ENCODE measurements at places on chromosomes 16 and 17. TPM values are rescaled to one million over a fixed set of nuclear protein-coding genes. Genes with fewer than 3 reads are reported as not detected.

The KCNJ18 gene
- total RNA-seq = not detected

The CDH11 gene
- not detected for total RNA-seq

The DNAI2 gene
- not detected for total RNA-seq

GRCh38 chr16:66419527-66419926 lies 7.6 kb upstream of the BEAN1 start:
- H3K4me1 ChIP-seq = peaks cover 10% of the 10 kb centered on the region
- no peak for DNase-seq
- H3K4me3 ChIP-seq = no peak overlapping the region
- H3K27ac ChIP-seq = no peak overlapping the region
- H3K27me3 ChIP-seq = no peaks in the 10 kb centered on the region

DNA sequence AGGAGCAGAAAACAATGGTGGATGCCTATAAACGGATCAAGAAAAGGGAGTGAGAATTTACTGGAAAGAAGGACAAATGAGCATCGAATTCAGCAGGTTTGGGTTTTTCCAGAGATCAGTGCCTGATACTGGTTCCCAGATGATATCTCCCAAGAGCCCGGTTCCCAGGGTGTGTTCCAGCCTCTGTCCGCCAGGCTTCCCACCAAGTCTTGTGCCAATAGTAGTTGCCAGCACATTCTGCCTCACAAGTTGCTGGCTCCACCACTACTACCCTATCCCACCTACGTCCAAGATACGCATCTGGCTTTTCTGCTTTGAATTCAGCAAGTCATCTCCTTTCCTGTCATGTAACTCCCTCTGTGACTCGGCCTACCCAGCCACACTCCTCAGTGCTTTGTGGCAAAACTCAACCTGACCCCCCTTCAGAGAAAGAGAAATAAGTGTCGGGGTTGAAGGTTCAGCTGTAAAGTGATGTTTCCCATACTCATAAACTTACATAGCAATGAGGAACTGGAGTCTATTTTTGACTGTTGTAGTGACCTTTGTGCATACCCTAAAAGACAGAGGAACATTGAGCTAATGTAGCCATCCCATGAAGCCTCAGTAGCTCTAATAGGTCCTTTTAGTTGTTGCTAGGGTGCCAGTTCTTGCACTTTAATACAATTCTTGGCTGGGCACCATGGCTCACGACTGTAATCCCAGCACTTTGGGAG lies 277.0 kb downstream of the IRX3 start:
- no peaks in the 10 kb centered on the region for H3K4me1 ChIP-seq
- H3K27ac ChIP-seq = no peak overlapping the region
- H3K36me3 ChIP-seq = no peaks in the 10 kb centered on the region
- no peak overlapping the region for H3K4me3 ChIP-seq
- no peaks in the 10 kb centered on the region for H3K27me3 ChIP-seq

DNA sequence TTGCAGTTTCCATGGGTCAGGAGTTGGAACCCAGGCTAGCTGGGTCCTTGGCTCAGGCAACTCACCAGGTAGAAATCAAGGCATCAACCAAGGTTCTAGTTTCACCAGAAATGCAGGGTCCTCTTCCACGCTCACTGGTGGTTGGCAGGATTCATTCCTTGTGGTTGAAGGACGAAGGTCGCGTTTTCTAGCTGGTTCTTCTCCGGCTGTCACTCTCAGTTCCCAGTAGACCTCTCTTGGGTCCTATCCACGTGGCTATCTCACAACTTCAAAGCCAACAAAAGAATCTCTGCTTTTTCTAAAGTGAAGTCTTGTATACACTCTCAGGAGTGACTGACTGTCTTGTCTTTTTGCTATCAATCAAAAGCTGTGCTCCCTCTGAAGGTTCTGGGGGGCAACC lies 146.3 kb upstream of the NOL11 start:
- H3K4me1 ChIP-seq = peaks cover 50% of the 10 kb centered on the region
- H3K4me3 ChIP-seq = no peak overlapping the region
- DNase-seq = peak; percentile 14
- no peaks in the 10 kb centered on the region for H3K36me3 ChIP-seq

- H3K27ac ChIP-seq = no peak overlapping the region
- DNase-seq = no peak
- no peaks in the 10 kb centered on the region for H3K27me3 ChIP-seq
- no peaks in the 10 kb centered on the region for H3K4me1 ChIP-seq
These were observed 10.3 kb downstream of the CACNG1 start for GRCh38 chr17:67054608-67055007.

DNA sequence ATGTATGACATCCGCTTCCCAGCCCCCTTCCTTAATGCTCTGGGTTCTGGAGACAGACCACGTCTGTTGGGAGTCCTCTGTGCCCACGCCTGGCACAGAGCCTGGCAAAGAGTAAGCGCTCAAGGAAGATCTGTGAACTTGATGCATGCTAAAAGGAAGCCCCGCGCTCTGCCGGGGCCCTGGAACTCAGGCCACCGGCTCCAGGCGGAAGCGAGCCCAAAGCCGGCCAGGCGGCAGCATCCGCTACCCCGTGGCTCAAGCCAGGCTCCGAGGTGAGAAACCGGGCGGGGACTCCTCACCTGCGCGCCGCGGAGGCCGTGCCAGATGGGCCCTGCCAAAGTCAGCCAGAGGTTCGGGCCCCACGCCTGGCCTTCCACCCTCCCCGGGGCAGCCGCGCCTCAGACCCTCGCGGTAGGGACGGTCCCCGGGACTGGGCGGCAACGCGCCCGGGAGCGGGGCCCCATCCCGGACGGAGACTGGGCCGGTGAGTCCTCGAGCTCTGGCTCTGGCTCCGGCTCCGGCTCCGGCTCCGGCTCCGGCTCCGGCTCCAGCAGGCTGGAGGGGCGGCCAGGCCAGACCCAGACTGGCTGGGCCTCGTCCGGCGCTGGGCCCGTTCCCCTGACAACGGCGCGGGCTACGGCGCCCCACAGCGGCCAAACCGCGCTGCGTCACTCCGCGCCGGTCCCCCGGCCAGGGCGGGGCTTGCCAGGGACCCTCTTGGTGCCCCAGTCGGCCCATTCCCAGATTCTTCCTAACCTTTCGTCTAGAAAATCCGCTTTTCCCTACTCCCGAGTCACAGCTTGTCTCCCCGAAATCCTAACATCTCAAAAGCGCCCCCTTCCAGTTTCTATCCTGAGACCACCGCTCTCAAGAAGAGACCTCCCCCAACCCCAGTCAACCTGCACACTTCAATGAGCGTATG lies at the start of gene ZDHHC1:
Gene ZDHHC1, minus strand, starts transcription at position 606 of the 922 bp plus-strand sequence. CDS start 8,702 bp downstream, outside the sequence.
- H3K4me3 ChIP-seq = peak within 1 kb of the TSS; percentile 69
- peaks cover 11% of the 10 kb centered on the region for H3K27me3 ChIP-seq
- no peaks in the 10 kb centered on the region for H3K36me3 ChIP-seq

DNA sequence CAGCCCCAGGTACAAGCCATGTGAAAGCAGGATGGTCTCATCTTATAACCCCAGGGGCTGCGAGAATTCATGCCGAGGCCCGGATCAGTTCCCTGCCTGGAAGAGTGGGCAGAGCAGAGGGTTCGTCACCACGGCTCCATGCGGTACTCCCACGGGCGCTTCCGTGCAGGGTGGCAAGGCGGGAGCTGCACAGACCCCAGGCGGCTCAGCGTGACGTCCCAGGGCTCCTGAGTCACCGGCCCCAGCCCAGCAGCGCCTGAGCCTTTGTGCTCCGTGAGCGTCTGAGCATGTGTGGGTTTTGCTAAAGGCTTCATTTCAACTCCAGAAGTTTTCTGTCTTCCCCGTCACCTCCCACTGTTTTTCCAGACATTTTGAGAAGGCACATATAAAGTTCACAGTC lies 71.2 kb upstream of the CHMP6 start:
- H3K4me1 ChIP-seq = peaks cover 30% of the 10 kb centered on the region
- DNase-seq = no peak
- no peaks in the 10 kb centered on the region for H3K36me3 ChIP-seq
- no peak overlapping the region for H3K4me3 ChIP-seq
- no peaks in the 10 kb centered on the region for H3K27me3 ChIP-seq
- no peak overlapping the region for H3K27ac ChIP-seq

- H3K27me3 ChIP-seq = no peaks in the 10 kb centered on the region
- H3K27ac ChIP-seq = no peak overlapping the region
- DNase-seq = no peak
- H3K4me1 ChIP-seq = no peaks in the 10 kb centered on the region
- peaks cover 3% of the 10 kb centered on the region for H3K36me3 ChIP-seq
These were observed 17.5 kb downstream of the ANKRD40 start for GRCh38 chr17:50689956-50690886.

GRCh38 chr17:11601661-11602060 lies 3.4 kb downstream of the DNAH9 start:
- H3K4me1 ChIP-seq = no peaks in the 10 kb centered on the region
- H3K36me3 ChIP-seq = no peaks in the 10 kb centered on the region
- DNase-seq = no peak

- peak overlapping the region; percentile 45 for H3K27ac ChIP-seq
- DNase-seq = peak; percentile 76
- H3K27me3 ChIP-seq = no peaks in the 10 kb centered on the region
- H3K4me3 ChIP-seq = no peak overlapping the region
These were observed 75.7 kb downstream of the CYTH1 start for GRCh38 chr17:78706271-78706915.

DNA sequence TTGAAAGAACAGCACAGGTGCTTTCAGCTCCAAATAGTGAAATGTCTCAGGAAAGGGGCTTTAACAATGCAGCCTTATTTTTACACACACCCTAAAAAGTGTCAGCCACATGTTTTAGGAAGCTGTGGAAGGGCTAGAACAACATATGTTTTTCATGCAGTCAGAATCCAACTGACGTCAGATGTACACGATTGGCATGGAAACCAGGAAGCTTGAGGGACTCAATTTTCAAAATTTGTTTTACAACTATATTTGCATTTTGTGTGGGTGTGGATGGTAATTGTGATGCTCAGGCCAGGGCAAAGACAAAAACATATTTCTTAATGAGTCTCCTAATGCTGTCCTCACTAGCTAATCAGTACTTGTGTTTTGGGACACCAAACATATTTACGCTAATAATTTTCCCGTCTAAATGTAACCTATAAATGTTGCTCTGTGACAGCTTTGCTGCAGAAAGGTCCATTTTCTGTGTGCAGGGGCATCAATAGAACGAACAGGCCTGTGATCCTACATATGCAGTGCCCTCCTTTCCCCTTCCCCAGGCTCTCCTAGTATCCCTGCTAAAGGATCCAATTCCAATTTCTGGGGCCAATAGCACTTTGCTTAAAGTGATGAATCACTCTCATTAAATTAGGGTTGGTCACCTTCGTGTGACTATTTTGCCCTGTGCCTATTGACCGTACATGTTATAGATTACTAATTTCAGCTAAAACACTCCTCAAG lies 434.0 kb upstream of the CDH5 start:
- DNase-seq = no peak
- no peaks in the 10 kb centered on the region for H3K4me1 ChIP-seq
- H3K4me3 ChIP-seq = no peak overlapping the region
- no peaks in the 10 kb centered on the region for H3K36me3 ChIP-seq
- H3K27ac ChIP-seq = no peak overlapping the region

DNA sequence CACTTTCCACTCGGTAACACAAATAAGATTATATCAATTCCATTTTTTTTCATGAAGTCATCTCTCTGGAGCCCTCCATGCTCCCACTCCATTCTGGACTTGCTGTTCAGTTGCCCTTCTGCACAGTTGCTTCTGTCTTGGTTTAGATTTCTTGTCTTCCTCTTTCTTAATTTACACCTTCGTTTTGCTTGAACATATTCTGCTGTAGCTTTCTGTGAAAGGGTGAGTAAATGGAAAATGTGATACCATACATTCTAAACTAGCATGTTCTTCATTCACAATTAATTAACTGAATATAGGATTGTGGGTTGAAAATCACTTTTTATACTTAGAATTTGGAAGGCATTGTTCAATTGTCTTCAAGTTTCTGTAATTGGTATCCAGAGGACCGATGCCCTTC lies 69.6 kb downstream of the VMP1 start:
- H3K4me1 ChIP-seq = no peaks in the 10 kb centered on the region
- no peaks in the 10 kb centered on the region for H3K27me3 ChIP-seq
- H3K36me3 ChIP-seq = peaks cover 11% of the 10 kb centered on the region

DNA sequence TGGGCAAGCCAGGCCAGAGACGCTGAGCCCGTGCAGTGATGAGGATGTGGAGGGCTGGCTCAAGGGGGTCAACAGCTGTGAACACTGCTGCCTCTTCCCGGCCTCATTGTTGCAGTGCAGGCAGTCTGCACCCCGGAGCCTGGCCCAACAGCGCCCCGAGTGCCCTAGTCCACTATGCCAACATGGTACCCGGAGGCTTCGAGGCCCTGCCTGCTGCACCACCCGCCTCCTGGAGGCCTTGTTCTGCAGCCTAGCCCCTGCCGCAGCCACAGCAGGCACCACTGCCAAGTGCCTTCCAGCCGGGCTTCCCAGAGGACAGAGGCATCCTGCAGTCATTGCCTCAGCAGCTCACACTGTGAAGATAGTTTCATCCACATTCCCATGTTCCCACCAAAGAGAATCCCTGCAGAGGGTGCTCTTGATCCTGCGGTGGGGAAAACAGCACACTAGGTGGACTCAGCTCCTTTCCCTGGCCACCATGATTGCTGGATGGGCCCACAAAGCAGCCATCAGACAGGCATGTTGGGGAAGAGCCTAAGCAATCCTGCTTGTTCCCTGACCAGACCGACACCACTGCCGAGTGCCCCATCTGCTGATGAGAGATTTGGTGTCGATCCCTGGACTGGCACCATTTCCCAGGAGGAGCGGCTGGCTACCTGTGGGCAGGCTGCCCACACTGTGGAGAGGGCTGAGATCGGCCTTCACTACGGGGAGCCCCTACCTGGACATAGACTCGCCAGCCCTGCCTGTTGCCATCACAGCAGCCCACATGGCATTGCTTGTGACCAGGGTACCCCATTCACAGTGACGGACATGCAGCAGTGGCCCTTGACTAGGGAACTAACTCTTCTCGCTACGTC lies 44.9 kb downstream of the USP22 start:
- DNase-seq = no peak
- H3K36me3 ChIP-seq = peaks cover 36% of the 10 kb centered on the region
- no peaks in the 10 kb centered on the region for H3K4me1 ChIP-seq
- no peak overlapping the region for H3K27ac ChIP-seq

GRCh38 chr16:85383836-85384832 lies 229.0 kb upstream of the GSE1 start:
- no peak for DNase-seq
- H3K27ac ChIP-seq = no peak overlapping the region
- no peak overlapping the region for H3K4me3 ChIP-seq
- no peaks in the 10 kb centered on the region for H3K36me3 ChIP-seq
- no peaks in the 10 kb centered on the region for H3K4me1 ChIP-seq
